ENCODE measurements at places on chromosomes 2 and 18.
A peak's percentile ranks its signal among the peaks of the same experiment; 100 is the strongest.

DNA sequence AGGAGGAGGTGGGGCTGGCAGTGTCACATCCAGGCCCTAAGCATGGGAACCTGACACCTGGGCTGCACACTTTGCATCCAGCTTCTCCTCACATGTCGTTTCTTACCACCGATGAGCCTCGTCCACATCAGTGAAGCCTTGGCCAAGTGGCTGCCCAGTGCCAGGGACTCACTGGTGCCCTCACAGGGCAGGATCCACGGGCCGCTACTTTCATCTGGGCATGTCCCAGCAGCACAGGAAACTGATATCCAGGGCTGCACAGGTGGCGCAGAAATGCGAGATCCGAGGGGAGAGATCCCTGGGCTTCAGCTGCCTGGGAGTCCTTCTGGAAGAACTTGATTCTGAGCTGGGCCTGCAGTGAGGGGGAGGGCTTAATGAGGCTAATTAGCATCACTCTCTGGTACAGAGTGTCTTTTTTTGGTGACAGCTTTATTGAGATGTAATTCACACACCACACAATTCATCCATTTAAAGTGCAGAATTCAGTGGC lies 291.6 kb upstream of the HDAC4 start:
- peak; percentile 53 for DNase-seq
- H3K27me3 ChIP-seq = peaks cover 10% of the 10 kb centered on the region
- H3K27ac ChIP-seq = no peak overlapping the region
- H3K4me3 ChIP-seq = no peak overlapping the region
- H3K4me1 ChIP-seq = peaks cover 13% of the 10 kb centered on the region

GRCh38 chr18:20963027-20963426 lies 148.6 kb downstream of the ROCK1 start:
- no peaks in the 10 kb centered on the region for H3K4me1 ChIP-seq
- peaks cover 35% of the 10 kb centered on the region for H3K36me3 ChIP-seq
- DNase-seq = no peak
- H3K27me3 ChIP-seq = no peaks in the 10 kb centered on the region
- H3K27ac ChIP-seq = no peak overlapping the region

DNA sequence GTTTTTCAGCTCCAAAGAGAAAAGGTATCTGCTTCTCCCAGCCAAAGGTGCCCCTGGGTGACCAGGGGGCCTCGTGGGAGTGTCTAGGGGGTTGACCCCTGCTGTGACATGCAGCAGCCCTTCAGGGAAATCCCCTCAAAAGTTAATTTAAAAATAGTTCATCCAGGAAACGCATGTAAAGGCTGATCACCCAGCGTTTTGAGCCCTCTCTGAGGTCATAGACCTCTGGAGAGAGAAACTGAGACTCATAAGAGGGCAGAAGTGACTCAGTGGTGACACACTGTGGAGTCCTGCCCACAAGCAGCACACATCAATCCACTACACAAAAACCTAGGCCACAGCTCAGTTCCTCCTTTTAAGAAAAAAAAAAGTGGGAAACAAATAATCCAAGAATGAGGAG lies 11.9 kb downstream of the GAL3ST2 start:
- no peak overlapping the region for H3K27ac ChIP-seq
- no peak overlapping the region for H3K4me3 ChIP-seq
- no peaks in the 10 kb centered on the region for H3K4me1 ChIP-seq
- no peaks in the 10 kb centered on the region for H3K36me3 ChIP-seq
- no peak for DNase-seq

DNA sequence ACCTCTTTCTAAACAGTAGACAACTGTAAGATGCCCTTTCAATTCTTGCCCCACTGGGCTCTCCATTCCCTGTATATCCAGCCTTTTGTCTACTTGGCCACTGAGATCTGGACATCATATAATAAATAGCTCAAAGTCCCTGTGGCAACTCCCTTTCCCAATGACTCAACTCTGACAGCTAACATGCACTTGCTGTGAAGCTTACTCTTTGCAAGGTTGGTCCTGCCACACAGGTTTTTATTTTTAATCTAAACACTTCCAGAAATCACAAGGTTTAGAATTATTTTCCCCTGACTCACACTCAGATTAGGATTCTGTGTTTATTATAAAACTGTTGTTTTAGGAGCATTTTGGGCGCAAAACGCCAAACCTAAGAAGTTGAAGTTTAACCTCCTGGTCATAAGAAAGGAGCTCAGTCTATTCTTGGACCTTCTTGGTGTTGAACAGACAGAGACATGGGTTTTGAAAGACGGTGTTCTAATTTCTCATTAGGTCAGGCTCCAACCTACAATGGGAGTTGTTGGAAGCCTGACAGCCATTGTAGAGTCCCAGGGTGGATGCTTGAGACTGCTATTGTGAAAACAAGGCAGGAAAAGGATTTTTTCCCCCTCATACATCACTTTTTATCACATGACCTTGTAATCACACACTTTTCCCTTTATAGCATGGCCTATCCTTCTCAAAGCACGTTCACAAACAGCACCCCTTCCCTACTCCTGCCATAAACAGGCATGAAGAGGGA lies 124.7 kb upstream of the SERPINE2 start:
- no peaks in the 10 kb centered on the region for H3K36me3 ChIP-seq
- no peaks in the 10 kb centered on the region for H3K27me3 ChIP-seq
- H3K4me3 ChIP-seq = no peak overlapping the region
- DNase-seq = no peak
- no peak overlapping the region for H3K27ac ChIP-seq

GRCh38 chr2:241314226-241315092 lies 1.0 kb downstream of the HDLBP start:
- H3K4me3 ChIP-seq = peak overlapping the region; percentile 80
- no peaks in the 10 kb centered on the region for H3K27me3 ChIP-seq
- H3K27ac ChIP-seq = peak overlapping the region; percentile 99
- H3K4me1 ChIP-seq = peaks cover 77% of the 10 kb centered on the region
- no peaks in the 10 kb centered on the region for H3K36me3 ChIP-seq
- no peak for DNase-seq

- no peak overlapping the region for H3K27ac ChIP-seq
- no peaks in the 10 kb centered on the region for H3K36me3 ChIP-seq
- peak overlapping the region; percentile 38 for H3K4me3 ChIP-seq
- H3K4me1 ChIP-seq = peaks cover 8% of the 10 kb centered on the region
These were observed 188.1 kb upstream of the FANCL start for GRCh38 chr2:58429014-58429875.

- no peak overlapping the region for H3K4me3 ChIP-seq
- no peaks in the 10 kb centered on the region for H3K36me3 ChIP-seq
- H3K4me1 ChIP-seq = no peaks in the 10 kb centered on the region
- no peaks in the 10 kb centered on the region for H3K27me3 ChIP-seq
- H3K27ac ChIP-seq = no peak overlapping the region
These were observed 51.8 kb upstream of the PMAIP1 start for GRCh38 chr18:59848002-59848401.

GRCh38 chr18:75694292-75694691 lies 266.8 kb upstream of the SMIM21 start:
- H3K4me1 ChIP-seq = no peaks in the 10 kb centered on the region
- H3K4me3 ChIP-seq = no peak overlapping the region
- H3K36me3 ChIP-seq = no peaks in the 10 kb centered on the region
- DNase-seq = no peak

- no peak overlapping the region for H3K4me3 ChIP-seq
- H3K4me1 ChIP-seq = peaks cover 30% of the 10 kb centered on the region
- no peaks in the 10 kb centered on the region for H3K27me3 ChIP-seq
- H3K36me3 ChIP-seq = no peaks in the 10 kb centered on the region
- H3K27ac ChIP-seq = peak overlapping the region; percentile 21
These were observed 14.2 kb downstream of the INPP4A start for GRCh38 chr2:98458667-98459380.

- no peak overlapping the region for H3K27ac ChIP-seq
- no peaks in the 10 kb centered on the region for H3K36me3 ChIP-seq
- no peak overlapping the region for H3K4me3 ChIP-seq
- H3K4me1 ChIP-seq = no peaks in the 10 kb centered on the region
- DNase-seq = no peak
These were observed 300.7 kb upstream of the DLGAP1 start for GRCh38 chr18:4755848-4756247.

- no peaks in the 10 kb centered on the region for H3K36me3 ChIP-seq
- no peak overlapping the region for H3K27ac ChIP-seq
- H3K4me3 ChIP-seq = no peak overlapping the region
- no peak for DNase-seq
- H3K4me1 ChIP-seq = no peaks in the 10 kb centered on the region
These were observed 307.0 kb upstream of the REG3G start for GRCh38 chr2:78718473-78718872.

DNA sequence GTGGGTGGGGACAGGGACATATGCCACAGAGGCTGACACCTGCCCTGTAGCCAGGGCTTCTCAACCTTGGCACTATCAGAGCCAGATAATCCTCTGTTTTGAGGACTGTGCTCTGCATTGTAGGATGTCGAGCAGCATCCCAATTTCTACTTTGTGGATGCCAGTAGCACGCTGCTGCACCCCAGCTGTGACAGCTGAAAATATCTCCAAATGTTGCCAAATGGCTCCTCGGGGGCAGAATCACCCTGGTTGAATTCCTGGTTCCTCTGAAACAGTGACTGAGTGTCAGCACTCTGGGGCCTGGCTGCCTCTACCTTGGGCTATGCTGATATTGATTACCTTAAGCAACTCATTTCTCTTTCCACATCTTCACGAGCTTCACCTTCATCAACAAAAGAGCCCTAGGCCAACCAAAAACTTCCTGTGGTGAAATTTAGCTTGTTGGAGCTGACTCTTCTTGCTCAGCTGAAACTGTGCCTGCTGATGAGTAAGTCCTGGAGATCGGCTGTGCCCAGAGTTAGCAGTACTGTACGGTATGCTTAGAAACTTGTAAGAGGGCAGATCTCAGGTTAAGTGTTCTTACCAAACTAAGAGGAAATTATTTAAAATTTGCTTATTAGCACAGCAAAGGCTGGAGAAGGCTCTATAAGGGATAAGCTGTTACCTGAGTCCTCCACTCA lies 138.1 kb downstream of the SEPTIN10 start:
- no peak for DNase-seq
- no peak overlapping the region for H3K4me3 ChIP-seq
- peaks cover 47% of the 10 kb centered on the region for H3K4me1 ChIP-seq
- H3K36me3 ChIP-seq = no peaks in the 10 kb centered on the region
- no peak overlapping the region for H3K27ac ChIP-seq

DNA sequence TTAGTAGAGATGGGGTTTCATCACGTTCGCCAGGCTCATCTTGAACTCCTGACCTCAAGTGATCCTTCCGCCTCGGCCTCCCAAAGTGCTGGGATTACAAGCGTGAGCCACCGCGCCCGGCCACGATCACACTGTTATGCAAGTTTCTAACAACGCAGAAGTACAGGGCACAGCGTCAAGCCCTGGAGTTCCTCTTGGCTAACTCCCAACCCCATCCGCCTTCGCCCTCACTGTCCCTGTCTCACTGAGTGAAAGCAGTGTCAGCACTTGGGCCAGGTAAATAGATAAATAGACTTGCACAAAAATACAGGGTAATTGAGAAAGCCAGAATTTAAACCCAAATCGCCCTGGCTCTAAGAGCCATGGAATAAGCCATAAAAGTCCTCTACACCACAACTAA lies 111.7 kb downstream of the ACVR1 start:
- H3K27ac ChIP-seq = no peak overlapping the region
- no peaks in the 10 kb centered on the region for H3K4me1 ChIP-seq
- H3K36me3 ChIP-seq = peaks cover 59% of the 10 kb centered on the region

- no peak for DNase-seq
- no peaks in the 10 kb centered on the region for H3K36me3 ChIP-seq
- H3K27ac ChIP-seq = no peak overlapping the region
- H3K4me1 ChIP-seq = peaks cover 22% of the 10 kb centered on the region
- H3K27me3 ChIP-seq = no peaks in the 10 kb centered on the region
- no peak overlapping the region for H3K4me3 ChIP-seq
These were observed 80.0 kb downstream of the EPB41L3 start for GRCh38 chr18:5463831-5464230.

DNA sequence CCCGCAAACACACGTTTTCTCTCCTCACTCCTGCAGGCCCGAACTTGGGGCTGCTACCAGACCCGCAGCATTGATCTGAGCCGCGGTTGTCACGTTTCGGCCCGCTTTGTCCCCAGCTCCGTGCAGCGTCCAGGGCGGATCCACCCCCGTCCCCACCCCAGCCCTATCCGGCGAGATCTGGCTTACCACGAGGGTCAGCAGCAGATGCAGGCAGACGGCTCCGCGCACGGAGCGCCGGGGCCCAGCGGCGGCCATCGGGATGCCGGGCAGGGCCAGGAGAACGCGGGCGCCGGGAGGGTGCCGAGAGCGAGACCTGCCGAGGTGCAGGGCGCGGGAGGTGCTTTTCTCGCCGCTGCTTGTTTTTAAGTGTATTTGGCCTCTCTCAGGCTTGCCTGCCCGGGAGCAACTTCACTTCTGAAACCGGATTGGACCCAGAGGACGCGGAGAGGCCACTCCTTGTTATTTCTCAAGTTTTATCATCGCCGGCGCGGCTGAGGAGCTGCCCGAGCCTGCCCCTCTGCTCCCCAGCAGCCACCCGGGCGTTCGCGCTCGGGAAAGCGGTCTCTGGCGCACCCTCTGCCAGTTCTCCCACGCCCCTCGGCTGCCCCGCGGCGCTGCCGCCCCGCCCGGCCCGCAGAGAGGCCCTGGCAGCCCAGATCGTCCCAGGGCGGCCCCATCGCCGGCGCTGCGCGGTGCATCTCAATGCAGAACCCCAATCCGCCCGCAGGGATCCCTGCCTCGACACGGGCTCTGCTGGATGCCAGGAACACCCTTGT lies at the start of gene DSC3:
Gene DSC3 (minus strand): TSS at position 337 of the 776 bp plus-strand sequence. CDS start 82 bp downstream, at position 255.
- H3K4me3 ChIP-seq = peak within 1 kb of the TSS; percentile 52
- DNase-seq = peak; percentile 81
- no peaks in the 10 kb centered on the region for H3K36me3 ChIP-seq
- H3K27me3 ChIP-seq = peaks cover 33% of the 10 kb centered on the region
- H3K4me1 ChIP-seq = peaks cover 14% of the 10 kb centered on the region

GRCh38 chr2:238670111-238670585 lies 177.7 kb upstream of the TWIST2 start:
- no peak for DNase-seq
- H3K27ac ChIP-seq = no peak overlapping the region
- H3K27me3 ChIP-seq = no peaks in the 10 kb centered on the region
- peaks cover 7% of the 10 kb centered on the region for H3K4me1 ChIP-seq

DNA sequence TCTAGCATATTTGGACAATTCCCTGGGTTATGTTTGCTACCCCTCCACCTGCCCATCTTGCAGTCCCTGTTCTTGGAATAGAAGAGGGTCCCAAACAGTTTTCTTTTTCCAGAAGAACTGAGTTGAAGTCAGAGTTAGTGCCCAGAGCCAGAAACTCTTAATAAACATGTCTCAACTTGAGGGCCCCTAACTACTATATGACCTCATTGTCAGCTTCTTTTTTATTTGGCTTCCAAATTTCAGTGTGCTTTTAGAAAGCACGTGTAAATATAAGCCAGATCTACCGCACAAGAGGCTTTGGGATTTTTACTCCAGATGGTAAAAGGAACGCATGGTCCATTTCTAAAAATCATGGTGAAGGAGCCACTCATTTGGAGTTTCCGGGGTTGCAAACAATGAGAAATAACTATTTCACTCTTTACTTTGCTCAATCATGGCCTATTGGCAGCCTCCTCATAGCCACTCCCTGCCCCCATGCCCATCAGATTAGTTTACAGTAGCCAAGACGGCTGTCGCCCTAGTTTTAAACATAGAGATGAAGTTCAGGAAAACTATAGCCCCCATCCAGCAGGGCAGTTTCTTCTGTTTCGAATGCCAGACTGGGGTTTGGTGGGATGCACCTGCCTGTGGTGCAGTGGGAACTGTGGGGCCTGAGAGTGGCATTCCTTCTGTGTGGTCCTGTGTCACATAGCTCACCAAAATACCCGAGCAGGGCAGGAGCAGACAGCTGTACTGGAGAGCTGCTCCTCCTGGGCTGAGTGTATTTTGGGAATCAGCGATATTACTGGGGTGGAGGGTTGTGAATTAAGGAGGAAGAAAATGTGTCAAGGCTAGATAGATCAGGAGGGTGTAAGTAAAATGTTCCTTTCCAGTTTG lies 1.7 kb downstream of the MAPRE3 start:
- peaks cover 38% of the 10 kb centered on the region for H3K4me1 ChIP-seq
- H3K4me3 ChIP-seq = peak overlapping the region; percentile 85
- DNase-seq = peak; percentile 62
- no peaks in the 10 kb centered on the region for H3K27me3 ChIP-seq
- no peaks in the 10 kb centered on the region for H3K36me3 ChIP-seq
